ENCODE measurements at places on chromosomes 1 and 21.

DNA sequence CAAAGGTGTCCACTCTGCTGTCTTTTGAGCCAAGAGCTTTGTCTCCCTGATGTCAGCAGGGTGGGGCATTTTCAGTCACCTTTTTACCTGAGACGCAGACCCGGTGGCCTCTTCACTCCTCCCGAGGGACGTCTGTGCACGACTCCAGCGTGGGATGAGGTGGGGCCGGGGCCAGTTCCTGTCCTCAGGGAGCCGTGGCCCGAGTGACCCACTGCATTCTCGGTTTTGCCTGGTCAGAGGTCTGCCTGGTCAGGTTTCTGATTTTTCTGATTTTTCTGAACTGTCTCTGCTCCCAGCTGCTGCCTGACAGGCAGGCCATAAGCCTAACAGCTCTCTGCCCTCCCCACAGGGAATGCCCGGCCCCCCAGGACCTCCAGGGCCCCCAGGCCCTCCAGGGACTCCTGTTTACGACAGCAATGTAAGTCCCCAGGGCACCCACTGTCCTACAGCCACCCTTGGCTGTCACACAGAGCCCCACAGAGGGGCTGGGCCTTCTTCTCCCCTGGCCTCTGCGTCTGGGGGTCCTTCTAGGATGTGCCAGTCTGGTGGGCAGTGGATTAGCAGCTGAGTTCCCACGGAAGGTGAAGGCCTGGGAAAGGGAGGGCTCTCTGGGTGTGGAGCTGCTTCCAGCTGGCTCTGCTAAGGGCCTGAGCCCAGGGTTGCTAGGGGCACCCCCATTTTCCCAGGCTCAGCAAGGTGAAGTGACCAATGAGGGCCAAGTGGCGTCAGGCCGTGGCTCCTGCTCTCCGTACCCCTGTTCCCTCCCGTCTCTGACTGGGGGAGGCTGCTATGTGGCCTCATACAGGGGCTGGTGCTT, 45.9 kb downstream of the SLC19A1 start:
- no peak for DNase-seq

DNA sequence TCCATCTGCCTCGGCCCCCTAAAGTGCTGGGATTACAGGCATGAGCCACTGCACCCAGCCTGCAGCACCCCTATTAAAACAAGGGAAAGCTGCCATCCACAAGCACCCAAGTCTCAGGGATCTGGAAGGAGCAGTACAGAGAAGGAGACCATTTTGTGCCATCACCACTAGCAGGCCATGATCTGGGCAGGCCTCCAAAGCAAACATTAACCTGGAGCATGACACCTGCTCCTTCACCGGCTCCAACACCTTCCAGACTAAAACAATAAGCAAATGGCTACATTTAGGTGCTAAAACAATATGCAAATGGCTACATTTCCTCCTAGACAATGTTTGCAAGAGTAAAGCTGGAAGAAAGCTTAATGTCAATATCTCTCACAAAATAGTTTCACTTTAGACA, 16.7 kb downstream of the MEAF6 start:
- DNase-seq: no peak

GRCh38 chr1:6459850-6460265, 6.1 kb downstream of the TNFRSF25 start:
- no peak for DNase-seq

GRCh38 chr1:244709476-244710368, 56.8 kb downstream of the DESI2 start:
- DNase-seq: no peak

DNA sequence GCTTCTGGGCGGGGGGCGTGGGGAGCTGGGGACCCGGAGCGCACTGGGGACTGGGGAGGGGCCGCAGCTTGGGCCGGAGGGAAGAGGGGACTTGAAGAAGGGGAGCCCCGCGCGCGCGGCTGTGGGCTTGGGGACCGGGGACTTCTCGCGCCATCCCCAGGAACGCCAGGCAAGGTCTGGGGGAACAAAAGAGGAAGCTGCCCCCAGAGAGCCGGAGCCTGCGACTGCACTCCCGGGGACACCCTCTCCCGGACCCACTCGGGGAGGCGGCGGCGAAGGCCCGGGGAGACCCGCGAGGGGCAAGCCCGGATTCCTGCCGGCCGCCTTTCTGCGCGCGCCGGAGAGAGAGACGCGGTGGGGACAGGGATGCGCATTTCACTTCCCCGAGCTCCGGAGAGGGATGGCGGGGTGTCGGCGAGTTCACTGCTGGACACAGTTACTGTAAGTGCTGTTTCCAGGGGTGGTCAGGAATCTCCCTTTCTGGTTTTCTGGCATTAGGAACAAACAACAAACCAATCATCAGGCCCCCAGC, 732 bp downstream of the ABCG1 start:
- DNase-seq: no peak

GRCh38 chr1:178362747-178363146, 134.0 kb downstream of the CLEC20A start:
- DNase-seq: no peak

DNA sequence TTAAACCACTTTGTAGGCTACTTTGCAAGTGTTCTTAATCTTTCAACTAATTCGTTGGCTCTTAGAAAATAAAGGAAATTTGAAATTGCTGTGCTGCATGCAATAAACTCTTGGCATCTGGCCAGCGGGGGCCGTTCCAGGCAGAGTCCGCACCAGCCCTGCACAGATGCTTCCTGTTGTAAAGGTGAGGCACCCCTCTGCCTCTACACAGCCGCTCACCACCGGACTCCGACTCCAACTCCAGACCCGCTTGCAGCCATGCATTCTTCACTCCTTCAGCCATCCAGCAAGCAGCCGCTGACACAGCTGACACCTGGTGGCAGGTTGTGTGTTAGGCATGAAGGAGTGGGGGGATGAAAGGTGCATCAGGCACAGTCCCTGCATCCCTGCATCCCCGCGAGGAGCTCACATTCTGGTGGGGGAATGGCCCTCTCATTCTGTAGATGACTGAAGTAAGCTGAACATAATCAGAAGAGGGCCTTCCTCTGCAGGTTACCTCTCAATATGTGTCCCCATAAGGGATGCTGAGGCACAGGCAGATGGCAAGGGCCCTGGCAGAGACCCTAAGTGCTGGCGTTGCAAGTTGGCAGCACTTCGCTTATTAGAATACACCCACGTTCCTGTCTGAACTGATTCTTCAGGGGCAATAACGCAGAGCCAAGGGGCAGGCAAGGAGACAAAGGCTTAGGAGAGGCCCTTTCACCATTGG, 56.8 kb downstream of the GLIS1 start:
- DNase-seq: peak; percentile 31

DNA sequence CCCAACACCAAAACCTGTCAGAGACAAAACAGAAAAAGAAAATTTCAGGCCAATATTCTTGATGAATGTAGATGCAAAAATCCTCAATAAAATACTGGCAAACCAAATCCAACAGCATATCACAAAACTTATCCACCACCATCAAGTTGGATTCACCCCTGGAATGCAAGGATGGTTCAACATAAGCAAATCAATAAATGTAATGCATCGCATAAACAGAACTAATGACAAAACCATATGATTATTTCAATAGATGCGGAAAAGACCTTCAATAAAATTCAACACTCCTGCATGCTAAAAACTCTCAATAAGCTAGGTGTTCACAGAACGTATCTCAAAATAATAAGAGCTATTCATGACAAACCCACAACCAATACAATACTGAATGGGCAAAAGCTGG, 3.8 kb upstream of the OR2L5 start:
- no peak for DNase-seq

Data from left renal pelvis (tissue), 4 donors.